Effector memory CD4-positive, alpha-beta T cell (primary cell): ENCODE measurements at places on chromosomes 2 and 18.

- no peak for DNase-seq
These were observed 143.0 kb upstream of the GATA6 start for GRCh38 chr18:22026362-22026761.

DNA sequence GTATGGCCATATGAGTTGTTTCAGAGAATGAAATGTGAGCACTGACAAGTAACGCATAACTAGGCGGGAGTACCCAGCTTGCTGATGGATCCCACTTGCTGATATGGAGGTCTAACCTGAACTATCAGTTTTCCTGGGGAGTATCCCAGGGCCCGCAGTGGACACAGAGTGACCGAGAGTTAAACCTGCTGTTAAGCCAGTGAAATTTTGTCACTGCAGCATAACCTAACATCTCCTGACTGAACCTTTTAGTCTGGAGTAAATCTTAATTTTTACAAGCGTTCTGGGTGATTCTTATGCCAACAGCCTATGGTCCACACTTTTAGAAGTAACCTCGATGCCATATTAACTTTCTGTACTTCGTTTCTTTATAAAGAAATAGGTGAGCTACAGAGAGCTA, 54.4 kb downstream of the TGFA start:
- no peak for DNase-seq

GRCh38 chr18:78071166-78071710, 821.6 kb downstream of the GALR1 start:
- no peak for DNase-seq

- DNase-seq, result no peak
These were observed 154.6 kb downstream of the INO80D start for GRCh38 chr2:205931388-205931787.

- no peak for DNase-seq
These were observed 601.0 kb downstream of the SLC4A3 start for GRCh38 chr2:220228310-220229006.

DNA sequence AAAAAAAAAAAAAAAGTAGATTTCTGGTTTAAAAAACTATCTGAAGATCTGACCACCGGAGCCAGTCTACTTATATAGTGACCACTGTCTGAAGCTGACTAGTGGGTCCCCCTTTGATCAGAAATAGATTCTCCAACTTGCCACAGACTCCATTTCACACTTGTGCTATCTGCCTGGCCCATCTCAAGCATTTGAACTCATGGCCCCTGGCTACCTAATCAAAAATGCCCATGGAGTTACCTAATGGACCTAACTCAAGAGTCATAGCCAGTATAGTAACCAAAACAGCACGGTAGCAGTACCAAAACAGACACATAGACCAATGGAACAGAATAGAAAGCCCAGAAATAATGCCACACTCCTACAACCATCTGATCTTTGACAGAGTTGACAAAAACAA, 17.0 kb upstream of the ATL2 start:
- DNase-seq, result no peak

GRCh38 chr18:78459668-78460067, 520.0 kb upstream of the SALL3 start:
- no peak for DNase-seq
